ENCODE measurements at places on chromosomes 6 and 20.

GRCh38 chr6:74519163-74519562 lies 686.7 kb downstream of the COL12A1 start:
- no peak for DNase-seq

DNA sequence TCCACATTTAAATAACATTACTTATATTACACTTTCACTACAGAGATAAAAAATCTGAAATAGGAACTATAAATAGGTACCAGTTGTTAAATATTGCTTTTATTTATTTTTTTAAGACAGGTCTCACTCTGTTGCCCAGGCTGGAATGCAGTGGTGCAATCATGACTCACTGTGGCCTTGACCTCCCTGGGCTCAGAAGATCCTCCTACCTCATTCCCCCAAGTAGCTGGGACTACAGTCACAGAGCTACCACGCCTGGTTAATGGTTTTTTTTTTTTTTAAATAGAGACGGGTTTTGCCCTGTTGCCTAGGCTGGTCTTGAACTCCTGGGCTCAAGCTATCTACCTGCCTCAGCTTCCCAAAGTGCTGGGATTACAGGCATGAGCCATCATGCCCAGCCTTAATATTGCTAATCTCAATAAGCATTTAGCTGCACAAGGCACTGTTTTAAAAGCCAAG lies 17.3 kb downstream of the EEF1E1 start:
- no peak for DNase-seq

GRCh38 chr6:155031091-155031490 lies 36.0 kb downstream of the TIAM2 start:
- DNase-seq = no peak

GRCh38 chr6:131173680-131174079 lies 38.4 kb downstream of the AKAP7 start:
- no peak for DNase-seq

DNA sequence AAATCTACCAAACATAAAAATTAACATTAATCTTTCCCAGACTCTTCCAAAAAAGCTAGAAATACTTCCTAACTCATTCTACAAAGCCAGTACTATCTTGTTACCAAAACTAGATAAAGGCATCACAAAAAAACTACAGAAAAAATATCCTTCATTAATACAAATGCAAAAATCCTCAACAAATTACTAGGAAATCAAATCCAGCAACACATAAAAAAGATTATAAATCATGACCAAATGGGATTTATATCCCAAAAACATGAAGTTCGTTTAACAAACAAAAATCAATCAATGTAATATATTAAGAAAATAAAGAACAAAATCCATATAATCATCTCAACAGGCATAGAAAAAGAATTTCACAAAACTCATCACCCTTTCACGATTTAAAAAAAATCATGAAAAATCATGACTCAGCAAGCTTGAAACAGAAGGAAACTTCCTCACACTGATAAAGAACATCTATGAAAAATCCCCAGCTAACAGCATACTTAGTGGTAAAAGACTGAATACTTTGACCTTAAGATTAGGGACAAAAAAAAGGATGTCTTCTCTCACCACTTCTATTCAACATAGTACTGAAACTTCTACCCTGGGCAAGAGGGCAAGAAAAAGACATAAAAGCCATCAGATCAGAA lies 43.2 kb downstream of the RANBP9 start:
- no peak for DNase-seq

GRCh38 chr20:14597206-14597715 lies 259.8 kb upstream of the FLRT3 start:
- no peak for DNase-seq

DNA sequence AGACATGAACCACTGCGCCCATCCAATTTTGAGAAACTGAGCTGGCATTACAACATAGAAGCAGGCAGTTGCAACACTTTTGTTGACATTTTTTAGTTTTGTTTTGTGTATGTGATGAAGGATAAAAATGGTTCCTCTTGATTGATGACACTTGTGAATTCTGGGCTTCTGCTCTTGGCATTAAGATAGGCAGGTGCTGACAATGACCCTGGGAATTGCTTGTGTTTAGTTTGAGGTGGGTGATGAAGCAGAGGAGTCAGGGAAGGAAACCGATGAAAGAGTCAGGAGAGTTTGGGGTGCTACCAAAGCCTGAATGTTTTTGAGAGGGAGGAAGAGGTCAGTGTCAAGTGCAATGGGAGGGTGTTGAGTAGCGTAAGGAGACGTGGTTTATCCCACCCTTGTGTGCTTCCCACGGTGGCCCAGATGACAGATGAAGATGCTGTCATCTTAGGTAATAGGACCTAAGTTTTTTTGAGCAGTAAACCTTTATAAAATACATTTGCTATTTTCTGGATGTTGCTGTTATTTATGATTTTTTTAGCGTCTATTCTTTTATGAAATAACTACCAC lies 19.4 kb downstream of the CDS2 start:
- no peak for DNase-seq

GRCh38 chr6:49052901-49053300 lies 410.2 kb downstream of the MMUT start:
- no peak for DNase-seq

DNA sequence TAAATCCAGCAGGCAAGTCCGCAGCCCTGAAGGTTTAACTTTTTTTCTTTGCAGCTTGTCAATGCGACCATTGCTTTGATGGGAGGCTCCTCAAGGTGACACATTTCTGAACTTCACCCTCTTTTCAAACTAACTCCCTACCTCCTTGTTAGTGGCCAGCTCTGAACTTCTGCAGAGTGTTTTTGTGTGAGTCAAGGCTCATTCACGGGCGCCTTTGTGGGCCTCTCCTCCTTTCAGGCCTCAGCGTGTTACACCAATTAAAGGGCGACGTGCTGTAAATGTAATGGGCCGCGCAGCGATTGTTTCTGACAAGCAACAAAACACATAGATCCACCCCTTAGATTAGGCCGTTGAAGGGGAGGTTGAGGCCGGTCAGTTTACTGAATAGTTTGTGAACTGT lies 45.5 kb upstream of the NR2E1 start:
- DNase-seq = no peak

DNA sequence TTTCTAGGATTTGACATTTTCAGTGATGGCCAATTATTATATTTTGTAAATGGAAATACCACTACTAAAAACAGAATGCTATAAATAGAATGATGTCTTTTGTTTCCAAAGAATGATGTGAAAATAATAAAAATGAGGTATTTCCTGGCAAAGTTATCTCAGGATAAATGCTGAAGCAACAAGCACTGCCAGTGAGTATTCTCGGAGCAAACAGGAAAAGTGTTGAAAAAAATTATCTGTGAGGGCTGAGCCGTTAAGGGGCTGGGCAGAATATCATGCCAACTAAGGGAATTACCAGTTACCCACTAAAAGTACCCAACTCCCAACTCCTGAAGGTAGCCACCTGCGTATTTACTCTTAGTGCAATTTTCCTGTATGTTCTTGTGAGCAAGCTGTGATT lies 23.6 kb upstream of the SCAF8 start:
- no peak for DNase-seq

DNA sequence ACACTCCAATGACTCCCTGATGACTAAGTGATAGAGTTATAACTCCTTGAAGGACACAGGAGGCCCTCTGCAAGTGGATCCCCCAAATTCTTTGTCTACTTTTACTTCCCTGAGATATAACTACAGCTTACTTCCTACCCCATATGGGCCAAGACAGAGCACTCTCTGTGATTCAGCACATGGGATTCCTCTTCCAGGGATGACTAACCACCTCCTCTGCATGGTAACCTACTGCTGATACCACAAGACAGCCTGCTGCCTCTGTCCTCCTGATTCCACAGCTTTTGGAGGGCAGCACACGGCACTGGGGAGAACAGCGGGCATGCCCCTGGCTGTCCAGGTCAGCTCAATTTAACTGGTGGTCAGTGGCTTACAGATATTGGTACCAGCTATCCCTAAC lies 675.7 kb upstream of the AGPAT4 start:
- no peak for DNase-seq

GRCh38 chr6:142886431-142887170 lies 58.4 kb downstream of the HIVEP2 start:
- no peak for DNase-seq

- DNase-seq = no peak
Measured at GRCh38 chr20:57398231-57398821, 7.1 kb downstream of the RBM38 start.

GRCh38 chr20:59518881-59519706 lies 85.2 kb upstream of the PHACTR3 start:
- DNase-seq = no peak

- DNase-seq = no peak
Measured at GRCh38 chr20:53071833-53072232, 99.7 kb downstream of the TSHZ2 start.

DNA sequence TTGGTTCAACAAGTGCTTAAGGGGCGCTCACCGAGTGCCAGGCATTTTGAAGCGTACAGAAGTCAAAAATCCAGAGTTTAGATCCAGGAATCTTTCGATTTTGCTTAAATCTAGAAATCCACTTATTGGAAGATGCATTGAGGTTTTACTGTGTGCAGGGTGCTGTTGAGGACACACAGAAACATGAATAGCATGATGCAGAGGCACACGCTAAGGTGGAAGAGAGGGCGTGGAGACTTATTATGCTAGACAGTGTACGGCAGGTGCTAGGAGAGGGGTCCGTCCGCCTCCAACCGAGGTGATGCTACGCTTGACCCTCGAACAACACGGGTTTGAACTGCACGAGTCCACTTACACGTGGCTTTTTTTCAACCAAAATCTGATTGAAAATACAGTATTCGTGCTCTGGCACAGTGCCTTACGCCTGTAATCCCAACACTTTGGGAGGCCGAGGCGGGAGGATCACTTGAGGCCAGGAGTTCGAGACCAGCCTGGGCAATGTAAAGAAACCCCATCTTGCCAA lies 1.0 kb upstream of the KIF13A start:
- no peak for DNase-seq

GRCh38 chr6:27617700-27618689 lies 145.1 kb upstream of the ZNF184 start:
- no peak for DNase-seq

- no peak for DNase-seq
Measured at GRCh38 chr6:26534681-26535465, 3.3 kb upstream of the HMGN4 start.

DNA sequence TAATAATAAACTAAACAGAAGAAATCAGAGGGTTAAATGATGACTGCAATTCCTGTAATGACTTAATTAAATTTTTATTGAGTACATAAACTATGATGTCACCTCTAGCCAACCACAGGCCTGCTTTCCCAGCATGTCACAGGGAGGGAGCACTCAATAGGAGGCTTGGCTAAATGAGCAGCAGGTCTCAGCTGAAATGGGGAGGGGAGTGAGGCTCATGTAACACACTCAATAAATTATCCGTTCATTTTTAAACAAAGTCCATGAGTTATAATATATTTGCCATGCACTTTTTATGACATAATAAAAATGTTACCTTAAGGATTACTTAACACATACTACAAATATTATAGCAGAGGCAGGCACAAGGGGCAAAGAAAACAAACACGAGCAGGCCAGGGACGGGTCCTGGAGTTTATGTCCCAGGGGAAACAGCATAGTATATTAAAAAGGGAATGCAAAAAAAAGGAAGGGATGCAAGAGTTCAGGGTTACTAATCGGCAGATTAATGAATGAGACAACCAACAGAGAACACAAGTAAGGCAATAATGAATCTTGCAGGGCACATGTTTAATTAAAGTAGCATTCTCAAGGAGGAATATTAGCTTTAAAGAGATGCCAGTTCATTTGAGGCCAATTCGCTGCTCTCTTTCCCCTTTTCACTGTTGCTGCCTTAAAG lies 27.1 kb upstream of the FAM83C start:
- DNase-seq = no peak

All from suprapubic skin (tissue), 4 donors.